Fibroblast of the aortic adventitia (primary cell): ENCODE measurements at places on chromosomes 12 and 14.

GRCh38 chr12:107912421-107913004 lies 138.0 kb downstream of the ASCL4 start:
- no peak for DNase-seq

- DNase-seq, result peak; percentile 75
Observed at GRCh38 chr12:116591855-116592637, 32.9 kb downstream of the MAP1LC3B2 start.

- peak; percentile 71 for DNase-seq
Observed at GRCh38 chr12:87660987-87661774, 368.0 kb downstream of the C12orf50 start.

GRCh38 chr12:109537136-109537535 lies 36.2 kb downstream of the MMAB start:
- DNase-seq, result no peak

DNA sequence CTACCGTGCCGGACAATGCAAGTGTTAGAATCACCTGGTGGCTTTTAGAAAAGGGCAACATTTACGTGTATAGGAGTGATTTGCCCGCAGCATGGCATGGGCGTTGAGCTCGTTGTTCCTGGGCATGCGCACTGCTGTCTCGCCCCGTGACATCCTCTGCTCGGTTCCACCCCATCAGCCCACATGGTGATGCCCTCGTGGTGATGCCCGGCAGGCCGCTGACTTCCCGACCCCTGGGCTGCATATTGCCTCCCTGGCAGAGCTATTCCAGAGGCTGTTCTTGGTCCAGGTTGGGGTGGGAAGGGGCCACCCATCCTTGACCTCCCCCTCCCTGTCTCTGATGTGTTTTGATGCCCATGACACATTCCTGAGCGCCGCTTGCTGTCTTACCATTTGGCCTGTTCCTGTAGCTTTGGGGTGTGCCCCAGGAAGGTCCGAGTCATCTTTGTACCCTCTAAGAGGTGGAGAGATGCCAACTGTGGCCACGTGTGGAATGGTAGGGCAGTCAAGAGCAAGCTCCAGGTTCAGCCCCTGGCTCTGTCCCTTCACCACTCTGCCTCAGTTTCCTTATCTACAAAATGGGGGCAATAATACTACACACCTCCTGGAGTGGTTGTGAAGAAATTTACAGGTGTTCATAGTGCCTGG lies 4.8 kb downstream of the HIP1R start:
- no peak for DNase-seq

DNA sequence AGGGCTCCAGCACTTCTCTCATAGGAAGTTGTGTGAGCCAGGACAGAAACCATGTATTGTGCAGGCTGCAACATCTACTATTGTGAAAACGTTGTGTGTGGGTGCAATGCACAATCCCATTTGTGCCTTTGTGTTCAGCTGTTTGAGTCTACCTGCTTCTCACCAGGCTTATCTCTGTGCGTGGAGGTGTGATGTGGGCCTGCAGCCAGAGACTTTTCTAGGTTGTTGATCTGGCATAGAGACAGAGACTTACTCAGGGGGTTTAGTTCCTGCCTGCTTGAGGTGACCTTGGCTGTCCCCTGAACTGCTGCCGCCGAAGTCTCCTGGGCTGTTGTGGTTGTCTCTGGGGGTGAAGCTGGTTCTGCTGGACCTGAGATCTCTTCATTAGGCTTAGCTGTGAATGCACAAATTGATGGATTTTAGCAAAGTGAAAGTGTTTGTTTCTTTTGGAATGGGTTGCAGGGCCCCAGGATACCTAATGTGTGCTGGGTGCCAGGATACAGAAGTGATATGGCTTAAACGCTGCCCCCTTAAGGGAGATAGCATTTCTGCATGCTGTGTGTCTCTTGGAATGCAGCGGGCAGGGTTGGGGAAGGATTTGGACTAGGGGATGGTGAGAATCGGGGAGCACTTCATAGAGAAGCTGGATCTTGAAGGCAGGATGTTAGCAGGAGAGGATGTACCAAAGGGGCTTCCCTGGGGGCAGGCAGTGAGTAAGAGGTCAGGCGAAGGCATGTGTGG lies 2.5 kb downstream of the LACRT start:
- no peak for DNase-seq

DNA sequence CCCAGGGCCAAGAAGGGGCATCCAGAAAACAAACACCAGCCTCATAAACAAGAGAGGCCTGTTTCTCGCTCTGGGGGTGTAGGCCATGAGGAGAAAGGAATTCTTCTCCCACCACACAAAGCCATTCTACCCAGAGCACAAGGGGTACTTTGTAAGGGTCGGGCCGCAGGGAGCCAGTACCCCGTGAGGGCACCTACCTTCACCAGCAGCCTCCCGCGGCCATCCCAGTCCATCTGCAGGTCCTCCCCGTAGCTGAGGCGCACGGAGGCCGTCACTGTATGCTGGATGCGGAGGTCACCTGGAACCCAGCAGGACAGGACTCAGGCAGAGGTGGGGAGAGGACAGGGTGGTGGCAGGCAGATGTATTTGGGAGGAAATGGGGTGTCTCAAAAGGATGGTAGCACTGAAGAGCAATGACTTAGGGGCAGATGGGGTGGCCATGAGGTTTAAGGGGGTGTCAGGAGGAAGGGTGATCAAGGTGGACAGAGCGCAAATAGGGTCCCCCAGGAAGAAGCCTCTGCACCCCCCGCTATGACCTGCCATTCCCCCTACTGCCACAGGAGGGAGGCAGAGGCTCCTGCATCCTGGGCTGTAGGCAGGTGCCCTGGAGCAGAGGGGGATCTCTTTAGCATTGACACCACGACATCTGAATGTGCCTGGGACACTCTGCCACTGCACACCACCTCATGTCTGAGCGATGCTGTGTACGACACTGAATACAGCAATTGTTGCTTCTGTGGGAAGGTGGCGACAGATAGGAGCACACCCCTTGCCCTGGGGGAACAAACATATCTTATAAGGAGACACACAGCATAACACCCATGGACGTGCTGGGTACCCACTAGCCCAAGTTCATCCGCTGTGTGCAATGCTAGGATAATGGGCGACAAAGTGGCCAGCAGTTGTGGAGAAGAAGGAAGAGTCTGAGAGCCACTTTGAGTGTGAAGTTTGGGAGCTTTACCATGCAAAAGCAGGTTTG lies 61.4 kb downstream of the VWF start:
- DNase-seq, result peak; percentile 58

GRCh38 chr14:55702511-55702910 lies 122.5 kb downstream of the KTN1 start:
- DNase-seq, result no peak

DNA sequence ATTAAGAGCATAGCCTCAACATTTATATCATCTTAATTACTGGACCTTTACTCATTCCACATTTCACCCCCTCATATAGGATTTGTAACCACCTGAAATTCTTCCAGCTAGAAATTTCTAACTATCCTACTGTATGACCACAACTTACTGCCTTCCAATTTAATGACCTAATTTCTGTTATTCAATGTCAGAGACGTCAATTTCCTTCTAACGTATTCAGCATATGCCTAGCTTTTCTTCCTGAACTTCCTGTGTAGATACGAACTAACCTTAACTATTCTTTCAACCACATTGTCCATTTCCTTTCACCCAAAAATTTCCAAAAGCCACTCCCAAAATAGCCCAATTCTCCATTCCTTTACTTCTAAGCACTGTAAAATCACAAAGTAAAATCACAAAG lies 108.0 kb downstream of the EEA1 start:
- DNase-seq, result no peak

DNA sequence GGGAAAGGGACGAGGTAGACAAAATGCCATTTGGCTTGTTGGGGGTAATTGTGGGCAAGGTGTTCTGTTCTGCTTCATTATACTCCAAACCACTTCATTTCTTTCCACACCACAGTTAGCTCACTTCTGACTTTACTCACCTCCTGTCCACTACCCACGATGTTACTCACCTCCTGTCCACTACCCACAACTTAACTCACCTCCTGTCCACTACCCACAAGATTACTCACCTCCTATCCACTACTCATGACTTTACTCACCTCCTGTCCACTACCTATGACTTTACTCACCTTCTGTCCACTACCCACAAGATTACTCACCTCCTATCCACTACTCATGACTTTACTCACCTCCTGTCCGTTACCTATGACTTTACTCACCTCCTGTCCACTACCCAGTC lies 10.1 kb upstream of the TWF1 start:
- DNase-seq, result no peak

- DNase-seq, result no peak
Observed at GRCh38 chr14:99427632-99428300, 52.9 kb downstream of the SETD3 start.

- DNase-seq, result no peak
Observed at GRCh38 chr14:32813401-32813800, 125.3 kb upstream of the NPAS3 start.

- DNase-seq, result peak; percentile 37
Observed at GRCh38 chr14:89489761-89490437, 72.9 kb upstream of the FOXN3 start.

DNA sequence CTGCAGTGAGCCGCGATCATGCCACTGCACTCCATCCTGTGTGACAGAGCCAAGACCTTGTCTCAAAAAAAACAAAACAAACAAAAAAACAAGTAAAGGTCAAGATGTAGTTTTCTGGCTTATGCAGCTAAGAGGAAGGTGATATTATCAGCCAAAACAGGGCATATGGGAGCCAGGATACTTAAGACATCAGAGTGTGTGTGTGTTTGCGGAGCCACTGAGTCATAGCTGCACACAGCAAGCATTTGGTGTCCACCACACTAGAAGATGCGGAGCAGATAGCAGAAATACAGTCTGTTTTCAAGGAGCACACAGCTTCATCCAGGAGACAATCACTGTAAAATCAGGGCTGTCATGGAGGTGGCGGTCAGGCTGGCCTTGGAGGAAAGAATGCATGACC lies 72.6 kb upstream of the REP15 start:
- DNase-seq, result no peak

DNA sequence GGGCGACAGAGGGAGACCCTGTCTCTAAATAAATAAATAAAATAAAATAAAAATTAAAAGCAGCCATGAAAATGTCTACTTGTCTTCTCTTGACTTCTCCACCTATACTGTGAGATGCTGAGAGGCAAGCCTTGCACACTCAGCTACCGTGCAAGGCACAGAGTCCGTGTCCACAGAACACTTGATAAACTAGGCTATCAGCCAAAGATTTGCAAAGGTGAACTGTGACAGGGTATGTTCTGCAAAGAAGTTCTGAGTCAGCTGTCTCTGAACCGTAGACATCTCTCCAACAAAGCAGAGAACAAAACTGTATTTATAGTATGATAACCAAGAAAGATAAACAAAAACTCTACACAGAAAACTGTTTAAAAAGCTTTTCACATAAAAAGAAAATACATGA lies 35.5 kb downstream of the STXBP6 start:
- DNase-seq, result no peak

- peak; percentile 45 for DNase-seq
Observed at GRCh38 chr14:71331403-71331802, 424.1 kb downstream of the PCNX1 start.

DNA sequence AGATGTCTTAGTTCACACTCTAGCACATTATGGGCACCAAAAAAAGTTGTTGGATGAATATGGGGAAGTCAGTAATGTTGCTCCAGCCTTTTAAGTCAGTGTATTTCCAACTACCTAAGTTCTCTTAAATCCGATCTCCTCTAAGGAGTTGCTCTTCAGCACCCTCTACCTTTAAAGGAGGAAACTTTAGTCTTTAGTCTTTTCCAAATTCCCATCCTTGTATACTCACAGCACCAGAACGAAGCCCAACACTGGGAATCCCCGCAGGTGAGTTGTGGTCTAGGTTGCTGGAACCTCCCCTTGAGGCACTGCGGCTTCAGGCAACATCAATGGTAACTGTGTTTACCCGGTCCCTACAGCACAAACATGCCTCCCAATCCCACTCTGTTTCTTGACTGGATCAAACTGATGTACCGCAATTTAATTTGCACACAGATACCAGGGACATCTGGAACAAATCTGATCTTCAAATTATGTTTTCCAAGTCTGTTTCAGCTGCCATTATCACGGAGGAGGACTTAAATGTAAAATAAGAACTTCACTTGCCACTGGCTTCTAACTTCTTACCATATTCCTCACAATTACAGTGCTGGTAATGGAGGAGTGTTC lies 179.0 kb downstream of the FOXN3 start:
- no peak for DNase-seq

DNA sequence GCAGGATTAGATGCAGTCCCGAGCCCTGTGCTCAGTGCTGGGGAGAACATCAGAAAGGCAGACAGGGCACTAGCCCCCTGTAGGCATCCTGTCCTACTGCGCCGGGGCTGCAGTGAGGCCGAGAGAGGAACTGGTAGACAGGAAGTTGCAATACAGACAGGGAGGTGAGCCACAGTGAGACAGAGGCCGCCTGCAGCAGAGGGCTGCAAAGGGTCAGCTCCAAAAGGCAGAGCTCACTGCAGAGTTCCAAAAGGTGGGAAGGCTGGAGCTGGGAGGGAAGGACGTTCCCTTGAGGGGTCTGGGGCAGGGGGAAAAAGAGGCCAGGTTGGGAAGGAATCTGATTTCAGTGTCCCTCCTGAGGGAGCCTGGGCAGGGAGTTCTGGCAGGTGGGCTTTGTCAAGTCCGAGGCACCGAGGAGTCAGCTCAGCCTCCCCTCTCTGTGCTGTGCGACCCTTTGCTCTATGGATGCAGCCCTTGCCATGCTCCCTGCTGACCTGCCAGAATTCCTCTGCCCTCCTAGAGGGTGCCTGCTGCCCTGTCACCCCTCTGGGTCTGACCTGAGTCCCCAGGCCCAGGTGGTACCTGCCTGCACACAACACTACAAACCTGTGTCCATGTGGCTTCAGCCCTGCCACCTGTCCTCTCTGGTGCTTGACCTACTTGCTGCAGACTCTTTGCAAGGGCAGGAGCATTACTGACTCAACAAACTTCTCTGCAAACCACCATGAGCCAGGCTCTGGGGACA lies 63.5 kb downstream of the PRMT8 start:
- DNase-seq, result no peak

DNA sequence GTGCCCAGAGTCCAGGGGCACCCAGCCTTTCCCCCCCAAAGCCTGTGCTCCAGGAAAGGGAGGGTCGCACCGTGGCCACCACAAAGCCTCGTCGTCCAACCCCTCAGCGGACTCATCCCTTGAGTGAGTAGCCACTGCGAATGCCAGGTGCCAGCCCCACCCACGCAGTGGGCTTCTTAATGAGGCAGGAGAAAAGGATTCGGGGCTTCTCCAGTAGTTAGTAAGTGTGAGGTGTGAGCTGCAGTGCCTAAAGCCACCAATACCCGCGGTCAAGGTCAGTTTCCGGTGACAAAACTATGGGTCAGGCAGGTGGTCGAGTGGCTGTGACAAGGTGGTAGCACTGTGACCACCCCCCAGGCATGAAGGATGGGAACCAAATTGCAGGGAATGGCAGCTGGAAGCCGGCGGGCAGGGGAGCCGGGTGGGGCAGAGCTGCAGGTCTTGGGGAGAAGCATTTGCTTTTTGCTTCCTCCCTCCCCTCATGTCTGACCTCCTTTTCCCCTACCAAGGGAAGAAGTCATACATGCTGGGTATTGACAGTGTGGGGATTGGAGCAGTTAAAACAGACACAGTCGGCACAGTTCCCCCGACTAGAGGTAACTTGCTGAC lies 8.0 kb downstream of the RAN start:
- DNase-seq, result no peak
